ENCODE measurements at places on chromosomes 1 and 21.

- DNase-seq = no peak
Measured at GRCh38 chr1:111747282-111747734, 8.1 kb upstream of the INKA2 start.

DNA sequence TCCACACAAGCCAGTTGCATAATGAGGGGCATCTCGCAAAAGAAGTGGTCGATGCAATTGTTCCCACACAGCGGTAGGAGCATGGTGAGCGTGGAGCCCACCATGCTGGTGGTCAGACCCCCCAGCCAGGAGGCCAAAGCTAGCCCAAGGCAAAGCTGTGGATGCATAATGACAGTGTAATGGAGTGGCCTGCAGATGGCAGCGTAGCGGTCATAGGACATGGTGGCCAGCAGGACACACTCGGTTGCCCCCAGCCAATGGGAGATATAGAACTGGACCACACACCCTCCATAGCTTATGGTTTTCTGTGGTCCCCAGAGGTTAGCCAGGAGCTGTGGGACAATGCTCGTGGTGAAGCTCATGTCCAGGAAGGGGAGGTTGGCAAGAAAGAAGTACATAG lies 4.3 kb downstream of the OR2C3 start:
- DNase-seq = no peak

GRCh38 chr21:27566521-27566920 lies 599.6 kb upstream of the ADAMTS5 start:
- no peak for DNase-seq

DNA sequence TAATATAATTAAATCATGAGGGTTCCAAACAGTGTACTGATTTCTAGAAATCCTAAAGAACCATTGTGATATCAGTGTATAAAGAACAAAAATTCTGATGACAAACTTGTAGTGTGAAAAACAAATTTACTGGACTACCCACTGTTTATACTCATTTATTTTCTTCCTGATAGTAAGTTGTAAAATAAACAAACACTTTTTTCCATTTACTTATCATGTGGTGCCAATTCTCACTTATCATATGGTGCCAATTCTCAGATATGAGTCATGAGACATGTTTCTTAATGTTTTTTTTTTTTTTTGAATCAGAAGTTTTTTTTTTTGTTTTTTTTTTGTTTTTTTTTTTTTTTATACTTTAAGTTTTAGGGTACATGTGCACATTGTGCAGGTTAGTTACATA lies 137.7 kb downstream of the LEPR start:
- no peak for DNase-seq

DNA sequence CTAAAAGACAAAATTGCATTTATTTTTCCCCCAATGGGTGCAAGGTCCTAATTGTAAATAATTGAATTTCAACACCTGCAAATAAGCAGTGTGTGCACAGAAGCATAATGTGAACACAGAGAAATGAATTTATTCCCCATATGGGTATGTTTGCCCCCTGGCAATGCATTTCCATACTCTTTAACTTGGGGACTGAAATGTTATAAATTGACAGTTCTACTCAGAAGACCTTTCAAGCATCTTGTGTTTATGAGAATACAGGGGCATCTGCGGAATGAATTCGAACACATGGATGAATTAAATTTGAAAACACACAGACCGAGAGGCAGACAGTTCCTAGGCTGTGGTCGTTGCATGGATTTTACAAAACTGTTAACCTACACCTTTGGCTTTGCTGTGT lies 3.5 kb downstream of the PBX1 start:
- no peak for DNase-seq

GRCh38 chr1:16126160-16126559 lies 29.7 kb downstream of the EPHA2 start:
- no peak for DNase-seq

- no peak for DNase-seq
Measured at GRCh38 chr1:25594971-25595370, 21.6 kb upstream of the MAN1C1 start.

DNA sequence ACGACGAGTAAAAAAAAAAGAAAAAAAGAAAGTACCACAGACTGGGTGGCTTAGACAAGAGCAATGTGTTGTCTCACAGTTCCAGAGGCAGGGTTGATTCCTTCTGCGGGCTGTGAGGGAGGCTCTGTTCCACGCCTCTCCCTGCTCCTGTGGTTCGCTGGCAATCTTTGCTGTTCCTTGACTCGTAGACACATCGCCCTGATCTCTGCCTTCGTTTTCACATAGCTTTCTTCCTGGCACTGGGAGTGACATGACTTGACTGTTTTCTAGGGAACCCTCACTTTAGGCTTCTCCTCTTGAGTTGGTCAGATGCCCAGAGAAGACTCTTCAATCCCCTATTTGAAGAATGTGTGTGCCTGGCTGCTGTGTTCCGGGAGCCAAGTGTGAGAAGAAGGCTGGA lies 133.6 kb downstream of the TM2D1 start:
- no peak for DNase-seq

- no peak for DNase-seq
Measured at GRCh38 chr1:223639331-223639749, 26.2 kb downstream of the CAPN8 start.

GRCh38 chr1:88075813-88076212 lies 608.3 kb upstream of the PKN2 start:
- no peak for DNase-seq

GRCh38 chr1:198042168-198042567 lies 114.6 kb upstream of the NEK7 start:
- no peak for DNase-seq
